H1 (cell line): ENCODE measurements at places on chromosomes 3 and 15. TPM values are rescaled to one million over a fixed set of nuclear protein-coding genes. Genes with fewer than 3 reads are reported as not detected.

DNA sequence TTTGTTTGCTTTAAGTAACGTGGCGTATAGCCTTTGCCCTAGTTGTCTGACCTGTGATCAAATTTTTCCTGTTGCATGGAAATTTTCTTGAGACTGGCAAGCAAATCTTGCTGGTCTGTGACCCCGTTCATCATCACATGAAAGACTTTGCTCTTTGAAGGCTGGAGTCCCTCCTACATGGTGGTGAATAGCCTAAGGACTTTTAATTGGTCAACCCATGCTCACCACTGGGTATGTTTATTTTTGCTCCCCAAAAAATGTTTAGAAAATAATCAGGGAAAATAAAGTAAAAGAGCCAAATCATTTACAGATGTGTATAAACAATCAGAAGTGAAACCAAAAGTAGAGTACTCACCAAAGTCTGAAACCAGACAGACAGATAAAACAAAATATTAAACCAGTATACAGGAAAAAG is 1075.3 kb upstream of the ALCAM start:
- no peak for DNase-seq

DNA sequence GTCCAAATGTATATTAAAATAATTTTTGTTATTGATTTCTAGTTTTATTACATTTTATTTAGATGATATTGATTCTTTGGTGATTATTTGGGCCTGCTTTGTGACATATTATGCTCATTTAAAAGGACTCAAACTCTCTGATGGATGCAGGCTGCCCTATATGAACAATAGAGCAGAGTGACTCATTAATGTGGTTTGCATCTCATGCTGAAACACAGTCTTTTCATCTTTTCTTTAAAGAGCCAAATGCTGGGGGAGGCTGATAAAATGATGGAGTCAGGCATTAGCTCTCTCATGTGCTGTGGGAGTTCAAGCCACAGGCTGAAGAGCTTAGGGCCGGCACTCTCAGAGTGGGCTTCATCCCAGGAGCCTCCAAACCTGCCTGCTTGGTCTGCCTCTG is 7.2 kb downstream of the PLA1A start:
- DNase-seq, result no peak

GRCh38 chr3:121517953-121518655 is 27.7 kb downstream of the POLQ start:
- DNase-seq, result no peak

DNA sequence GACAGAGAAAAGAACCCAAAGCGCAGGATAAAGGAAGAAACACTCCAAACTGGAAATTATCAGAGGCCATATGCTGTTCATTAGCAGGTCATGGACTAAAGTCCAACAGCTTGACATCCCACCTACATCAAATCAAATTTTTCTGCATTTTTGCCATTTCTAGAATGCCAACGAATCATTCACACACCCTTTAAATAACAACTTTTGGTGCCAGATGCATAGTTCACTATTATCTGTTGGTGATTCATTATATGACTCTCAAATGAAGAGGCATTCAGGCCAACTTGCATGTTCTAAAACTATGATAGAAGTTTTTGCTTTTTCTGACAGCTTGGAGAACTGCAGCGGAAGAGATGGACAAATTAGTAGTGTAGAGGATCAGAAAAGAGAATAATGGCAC is 529.8 kb upstream of the NAALADL2 start:
- DNase-seq, result no peak

CORO2B gene
- 3.4 and 4.7 TPM in 2 replicates for total RNA-seq
